Body of pancreas (tissue), 4 donors: ENCODE measurements at places on chromosomes 1 and 21.

- H3K4me1 ChIP-seq = peaks cover 22% of the 10 kb centered on the region
- H3K27ac ChIP-seq = no peak overlapping the region
- peak; percentile 81 for DNase-seq
- H3K4me3 ChIP-seq = no peak overlapping the region
Measured at GRCh38 chr1:111576547-111576946, 43.0 kb upstream of the RAP1A start.

GRCh38 chr1:6162773-6163172 lies 17.3 kb downstream of the CHD5 start:
- H3K4me3 ChIP-seq = no peak overlapping the region
- no peaks in the 10 kb centered on the region for H3K36me3 ChIP-seq
- no peaks in the 10 kb centered on the region for H3K4me1 ChIP-seq

DNA sequence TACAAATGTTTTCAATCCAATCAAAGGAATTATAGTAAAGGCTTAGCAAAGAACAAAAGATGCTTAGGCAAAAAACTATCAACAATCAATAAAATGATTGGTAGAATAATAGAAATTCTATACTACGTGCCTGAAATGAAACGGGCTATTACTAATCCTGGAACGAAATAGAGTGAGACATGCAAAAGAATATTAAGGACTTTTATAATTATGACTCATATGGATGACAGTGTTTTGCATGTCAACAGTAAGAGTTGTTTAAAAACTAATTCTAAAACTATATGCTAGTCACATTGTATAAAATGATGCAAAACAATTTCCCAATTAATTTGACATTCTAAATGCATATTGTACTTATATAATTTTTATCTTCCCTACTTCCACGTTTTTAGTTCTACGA lies 35.6 kb downstream of the LRRIQ3 start:
- H3K4me1 ChIP-seq = no peaks in the 10 kb centered on the region
- H3K36me3 ChIP-seq = no peaks in the 10 kb centered on the region
- no peaks in the 10 kb centered on the region for H3K27me3 ChIP-seq

DNA sequence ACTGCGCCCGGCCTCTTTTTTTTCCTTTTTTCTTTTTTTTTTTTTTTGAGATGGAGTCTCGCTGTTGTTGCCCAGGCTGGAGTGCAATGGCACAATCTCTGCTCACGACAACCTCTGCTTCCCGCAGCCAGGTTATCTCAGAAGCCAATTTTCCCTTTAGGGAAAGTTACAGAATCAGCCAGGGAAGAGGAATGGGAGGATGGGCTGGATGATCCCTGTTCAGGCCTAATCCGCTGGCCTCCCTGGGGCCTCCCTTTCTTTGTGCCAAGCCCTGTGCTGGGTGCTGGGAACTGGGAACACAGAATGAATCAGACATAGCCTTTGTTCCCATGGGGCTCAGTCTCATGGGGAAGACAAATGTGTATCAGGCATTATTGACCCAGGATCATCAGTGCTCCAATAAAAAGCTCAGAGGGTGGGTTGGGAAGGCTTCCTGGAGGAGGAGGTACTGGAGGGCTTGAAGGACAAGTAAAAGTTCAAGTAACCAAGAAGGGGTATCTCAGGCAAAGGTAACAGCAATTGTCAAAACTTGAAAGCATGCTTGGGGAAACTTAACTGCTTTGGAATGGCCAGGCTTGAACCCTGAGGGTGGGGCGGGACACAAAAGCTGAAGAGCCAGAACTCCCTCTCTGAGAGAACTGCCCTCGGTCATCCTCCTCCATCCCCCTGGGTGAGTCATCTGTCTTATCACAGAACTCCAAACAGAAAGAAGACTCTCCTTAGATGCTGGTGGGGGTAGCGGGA lies 14.3 kb downstream of the ECHDC2 start:
- H3K27me3 ChIP-seq = no peaks in the 10 kb centered on the region
- no peaks in the 10 kb centered on the region for H3K36me3 ChIP-seq
- DNase-seq = no peak
- no peak overlapping the region for H3K4me3 ChIP-seq
- H3K27ac ChIP-seq = no peak overlapping the region

DNA sequence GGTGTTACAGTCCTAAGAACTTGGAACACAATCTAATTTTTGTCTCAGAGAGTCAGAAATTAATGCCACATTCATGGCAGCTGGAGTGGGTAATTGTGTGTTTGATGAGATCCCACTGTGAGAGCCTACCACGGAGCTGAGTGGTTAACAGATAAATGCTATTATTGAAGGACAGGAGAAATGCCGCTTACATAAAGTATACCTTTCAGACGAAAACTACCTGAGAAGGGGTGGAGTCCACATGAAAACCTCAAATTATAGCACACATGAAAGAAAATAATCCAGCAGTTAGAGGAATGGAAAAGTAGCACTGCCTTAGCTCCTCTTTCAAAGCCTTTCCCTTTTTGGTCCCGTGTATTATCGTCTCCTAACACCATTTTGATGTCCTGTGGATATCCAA lies 133.0 kb downstream of the BACH1 start:
- H3K4me3 ChIP-seq = no peak overlapping the region
- DNase-seq = no peak
- H3K27ac ChIP-seq = no peak overlapping the region
- no peaks in the 10 kb centered on the region for H3K4me1 ChIP-seq
